Panc1 (cell line): ENCODE measurements at places on chromosomes 3 and 15.

DNA sequence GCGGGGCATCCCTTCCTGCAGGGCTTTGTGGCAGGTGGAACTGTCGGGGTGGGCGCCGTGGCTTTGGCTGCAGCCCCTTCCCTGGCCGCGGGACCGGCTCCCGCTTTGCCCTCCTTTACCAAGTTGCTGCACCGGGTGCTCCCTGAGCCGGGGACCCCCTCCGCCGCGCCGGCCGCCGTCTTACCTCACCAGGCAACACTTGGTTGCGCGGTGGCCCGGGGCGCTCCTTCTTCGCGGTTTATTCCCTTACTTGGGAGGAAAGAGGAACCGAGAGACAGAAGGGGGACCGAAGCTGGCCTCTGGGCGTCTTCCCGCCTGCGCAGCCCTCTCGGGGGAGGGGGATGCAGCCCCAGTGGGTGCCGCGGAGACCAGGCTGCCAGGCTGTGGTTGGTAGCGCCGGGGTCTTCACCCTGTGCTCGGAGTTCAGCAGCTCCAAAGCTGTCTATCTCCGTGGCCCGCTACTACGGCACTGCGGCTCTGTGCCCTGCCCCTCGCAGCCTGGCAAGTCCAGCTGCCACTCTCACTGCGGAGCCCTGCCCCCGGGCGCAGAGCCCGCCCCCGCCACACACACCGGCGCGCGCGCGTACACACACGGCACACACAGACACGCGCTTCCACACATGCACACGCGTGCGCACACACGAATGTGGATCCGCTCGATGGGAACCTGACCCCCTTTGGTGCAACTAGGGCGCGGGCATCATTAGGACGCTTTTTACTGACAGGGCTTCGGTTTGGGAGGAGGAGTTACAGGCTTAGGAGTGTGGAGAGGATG is at the start of gene DGKG:
DGKG (minus strand) TSS at position 473 of the 775 bp plus-strand sequence. CDS start 41,775 bp downstream, outside the sequence.
- DNase-seq = no peak

DNA sequence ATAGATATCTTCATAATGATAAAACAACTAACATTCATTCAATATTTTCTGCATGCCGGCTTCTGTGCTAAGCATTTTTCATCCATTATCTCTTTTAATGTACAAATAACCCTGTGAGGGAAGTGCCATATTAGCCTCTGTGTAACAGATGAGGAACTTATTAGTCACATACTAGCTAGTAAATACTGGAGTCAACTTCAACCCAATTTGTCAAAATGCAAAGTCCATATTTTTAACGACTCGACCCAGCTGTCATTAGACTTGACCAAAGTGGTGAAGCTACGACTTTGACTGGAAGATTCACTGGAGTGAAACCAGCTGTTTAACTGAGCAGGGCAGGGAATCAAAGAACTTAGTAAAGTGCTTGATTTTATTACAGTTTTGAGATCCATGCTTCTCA is 41.6 kb downstream of the PARP15 start:
- DNase-seq = no peak

GRCh38 chr3:56764904-56765547 is 36.7 kb downstream of the ARHGEF3 start:
- no peak for DNase-seq

GRCh38 chr15:75565062-75565970 is 13.8 kb downstream of the PTPN9 start:
- no peak for DNase-seq

GRCh38 chr3:42699511-42699971 is 3.1 kb downstream of the HHATL start:
- DNase-seq = no peak

GRCh38 chr3:118527514-118528044 is 507.1 kb downstream of the IGSF11 start:
- DNase-seq = no peak

GRCh38 chr3:40211579-40211978 is 97.9 kb upstream of the EIF1B start:
- no peak for DNase-seq

- no peak for DNase-seq
Measured at GRCh38 chr3:53994986-53995603, 103.4 kb upstream of the SELENOK start.

DNA sequence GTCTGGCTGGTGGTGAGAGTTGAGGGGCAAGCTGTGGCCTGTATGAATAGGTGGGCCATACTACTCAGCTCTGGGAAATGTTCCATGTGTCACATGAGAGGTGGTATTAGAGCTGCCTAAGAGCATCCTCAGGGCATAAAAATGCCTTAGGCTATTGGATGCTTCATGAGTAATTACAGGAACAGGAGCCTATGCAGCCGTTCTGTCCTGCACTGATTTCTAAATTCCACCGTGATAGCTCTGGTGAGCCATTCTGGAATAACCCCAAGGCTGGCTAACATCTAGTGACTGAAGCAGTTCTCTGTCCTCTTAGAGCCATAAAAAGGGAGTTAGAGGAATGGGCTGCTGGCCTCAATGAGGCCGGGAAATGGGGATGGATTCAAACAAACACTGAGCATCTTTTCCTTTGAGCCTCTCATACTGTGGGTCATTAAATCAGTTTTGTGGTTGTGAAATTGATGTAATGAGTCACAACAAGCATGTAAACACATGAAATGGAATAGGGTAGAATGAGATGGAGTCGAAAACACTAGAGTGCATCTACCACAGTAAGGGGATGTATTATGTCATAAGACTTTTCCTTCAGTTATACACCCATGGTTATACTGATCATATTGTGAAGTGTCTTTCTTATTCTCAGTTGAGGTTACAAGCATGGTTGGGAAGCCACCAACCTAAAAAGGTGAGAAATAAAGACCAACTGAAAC is 41.0 kb downstream of the DGKG start:
- DNase-seq = no peak

DNA sequence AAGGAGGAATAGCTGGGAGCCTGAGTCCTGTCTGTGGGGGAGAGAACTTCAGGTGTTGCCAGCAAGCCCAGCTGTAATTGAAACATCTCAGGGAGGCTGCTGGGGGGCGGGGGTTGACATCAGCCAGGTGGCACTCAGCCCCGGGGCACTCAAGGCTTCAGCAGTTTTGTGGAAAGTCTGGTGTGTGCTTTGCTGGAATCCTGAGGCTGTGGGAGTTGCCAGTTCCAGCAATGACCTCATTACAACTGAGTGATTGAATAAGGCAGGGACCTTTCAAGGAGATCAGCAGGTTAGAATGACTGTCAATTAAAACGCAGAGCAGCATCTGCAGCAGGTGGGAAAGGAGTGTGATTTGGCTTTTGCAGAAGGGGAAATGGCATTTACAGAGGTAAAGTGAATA is 75.7 kb downstream of the FAM43A start:
- no peak for DNase-seq

- DNase-seq = no peak
Measured at GRCh38 chr15:68983961-68984481, 30.5 kb upstream of the NOX5 start.
